Fibroblast of skin of back (primary cell): ENCODE measurements at places on chromosomes 4 and X.

- DNase-seq, result no peak
These were observed 101.5 kb upstream of the UGT8 start for GRCh38 chr4:114497116-114497515.

DNA sequence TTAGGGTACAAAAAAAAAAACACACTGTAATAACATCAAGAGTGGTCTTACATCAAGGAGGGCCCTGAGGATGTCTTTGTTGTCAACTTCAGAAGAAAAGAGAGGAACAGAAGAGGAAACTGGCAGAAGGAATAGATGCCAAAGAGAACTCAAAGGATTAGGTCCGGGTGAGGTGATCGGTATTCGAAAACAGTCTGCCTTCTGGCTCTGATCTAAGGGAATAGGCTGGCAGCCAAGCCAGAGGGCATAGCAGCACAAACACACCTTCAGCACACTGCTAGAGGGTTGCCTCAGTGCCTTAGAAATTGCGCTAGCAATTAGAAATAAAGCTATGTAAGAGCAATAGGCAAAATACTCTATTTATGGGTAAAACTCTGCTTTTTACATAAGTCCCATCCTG, 91.4 kb upstream of the TTC29 start:
- DNase-seq, result no peak

DNA sequence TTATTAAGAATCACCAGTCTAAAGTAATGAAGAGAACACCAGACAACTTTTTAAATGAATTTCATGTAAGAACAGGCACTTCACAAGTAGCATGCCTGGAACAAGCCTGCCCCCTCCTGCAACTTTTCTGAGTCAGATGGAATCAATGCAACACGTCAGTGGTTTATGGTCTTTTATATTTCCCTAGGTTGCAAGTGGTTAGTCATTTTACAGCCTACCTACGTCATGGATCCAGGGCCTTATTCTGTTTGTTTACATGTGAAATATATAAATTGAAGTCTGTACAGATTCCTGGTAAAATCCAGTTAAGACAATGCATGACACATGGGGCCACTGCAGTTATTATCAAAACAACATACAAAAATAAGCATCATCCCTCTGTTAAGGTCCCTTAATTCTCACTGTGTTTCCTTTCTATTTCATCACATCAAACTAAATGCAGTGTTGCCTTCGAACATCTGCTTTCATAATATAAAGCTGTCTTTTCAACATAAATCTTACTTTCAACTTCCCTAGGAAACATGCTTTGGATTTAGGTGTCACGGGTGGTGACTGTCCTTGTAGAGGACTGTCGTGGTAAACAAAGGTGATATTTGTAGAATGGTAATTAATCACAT, 309.3 kb downstream of the FRMPD4 start:
- DNase-seq, result peak; percentile 82

DNA sequence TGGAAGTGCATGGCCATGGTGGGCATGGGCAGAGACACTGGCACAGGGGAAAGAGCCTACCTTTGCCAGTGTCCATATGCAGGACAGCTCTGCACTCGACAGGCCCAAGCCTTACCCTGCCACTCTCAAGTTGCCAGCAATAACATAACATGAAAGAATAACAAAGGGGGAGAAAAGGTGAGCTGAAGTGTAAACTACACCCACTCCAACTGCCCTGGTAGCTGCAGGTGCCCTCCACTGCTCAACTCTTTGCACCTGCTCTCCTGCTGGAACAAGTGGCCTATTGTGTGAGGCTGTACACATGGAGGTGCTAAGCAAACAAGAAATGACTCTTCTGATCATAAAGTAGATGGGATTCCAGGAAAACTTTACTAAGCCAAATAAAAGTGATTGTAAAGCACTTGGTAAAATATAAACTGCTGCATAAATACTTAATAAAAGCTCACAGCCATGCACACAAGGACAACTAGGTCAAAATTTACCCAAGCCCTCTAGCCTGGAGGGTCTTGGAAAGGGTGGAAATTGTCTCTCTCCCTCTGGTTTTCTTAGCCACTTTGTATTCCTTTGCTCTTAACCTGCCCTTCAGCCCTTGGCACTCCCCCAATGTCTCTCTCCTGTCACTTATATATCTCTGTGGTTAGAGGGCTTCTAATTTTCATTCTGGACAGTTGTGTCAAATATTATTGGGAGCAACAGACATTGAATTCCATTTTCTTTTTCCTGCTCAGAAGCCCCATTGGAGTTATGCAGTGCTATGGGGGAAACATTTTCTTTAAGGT, 261.2 kb upstream of the GPC4 start:
- DNase-seq, result no peak

- peak; percentile 70 for DNase-seq
These were observed 8.9 kb upstream of the NAP1L5 start for GRCh38 chr4:88706574-88706973.

DNA sequence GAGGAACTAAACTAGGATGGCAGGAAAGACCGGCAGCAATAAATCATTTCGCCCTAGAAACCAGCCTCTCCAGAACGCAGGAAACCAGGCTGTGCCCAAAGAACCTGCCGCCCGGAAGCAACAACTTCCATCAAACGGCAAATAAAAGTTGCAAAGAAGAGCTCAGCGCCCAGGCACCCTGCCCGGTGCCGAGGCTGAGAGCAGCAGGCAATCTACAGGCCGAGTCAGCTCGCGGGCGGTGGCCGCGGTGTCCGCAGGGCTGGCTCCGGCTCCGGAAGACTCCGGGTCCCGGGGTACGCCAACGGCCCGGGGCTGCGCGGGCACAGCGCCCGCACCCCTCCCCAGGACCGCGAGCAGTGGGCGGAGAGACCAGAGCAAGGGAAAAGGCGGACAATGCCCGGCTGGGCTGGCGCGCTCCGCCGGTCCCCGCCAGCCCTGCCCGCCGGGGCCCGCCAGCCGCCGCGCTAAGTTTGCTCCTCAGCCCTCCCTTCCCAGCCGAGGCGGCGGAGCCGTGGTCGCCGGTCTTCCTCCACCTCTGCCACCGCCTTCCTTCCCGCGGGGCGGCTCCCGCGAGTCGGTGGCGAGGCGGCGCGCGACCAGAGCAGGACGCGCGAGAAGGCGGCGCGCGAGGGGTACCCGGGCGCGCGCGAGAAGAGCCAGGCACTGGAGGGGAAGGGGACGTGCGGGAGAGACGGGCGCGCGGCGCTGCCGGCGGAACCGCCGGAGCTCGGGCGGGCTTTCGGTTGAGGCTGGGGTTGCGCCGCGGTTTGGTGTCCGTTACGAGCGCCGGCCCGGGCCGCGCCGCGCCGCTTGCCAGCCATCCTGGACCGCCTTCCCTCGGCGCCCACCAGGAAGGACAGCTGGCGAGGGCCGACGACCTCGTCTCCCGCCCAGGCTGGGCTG, 733 bp downstream of the FRYL start:
- peak; percentile 65 for DNase-seq

DNA sequence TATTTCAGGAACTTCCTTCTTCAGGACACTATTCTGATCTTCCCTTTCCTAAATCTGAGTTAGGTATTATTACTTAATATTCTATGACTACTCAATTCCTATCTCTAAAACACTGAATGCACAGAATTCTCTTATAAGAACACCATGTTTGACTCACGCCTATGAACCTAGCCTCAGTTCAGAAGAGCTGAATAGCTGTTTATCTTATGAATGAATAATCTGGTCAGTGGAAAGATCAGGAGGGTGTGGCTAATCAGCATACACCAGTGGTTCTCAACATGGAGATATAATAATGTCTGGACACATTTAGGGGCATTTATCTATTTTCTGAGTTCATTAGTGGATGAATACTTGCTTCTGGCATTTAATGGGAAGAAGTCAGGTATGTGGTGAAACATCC, 24.2 kb downstream of the EPHA5 start:
- DNase-seq, result peak; percentile 21

- peak; percentile 68 for DNase-seq
These were observed 43.5 kb downstream of the LHFPL1 start for GRCh38 chrX:112636288-112636687.

DNA sequence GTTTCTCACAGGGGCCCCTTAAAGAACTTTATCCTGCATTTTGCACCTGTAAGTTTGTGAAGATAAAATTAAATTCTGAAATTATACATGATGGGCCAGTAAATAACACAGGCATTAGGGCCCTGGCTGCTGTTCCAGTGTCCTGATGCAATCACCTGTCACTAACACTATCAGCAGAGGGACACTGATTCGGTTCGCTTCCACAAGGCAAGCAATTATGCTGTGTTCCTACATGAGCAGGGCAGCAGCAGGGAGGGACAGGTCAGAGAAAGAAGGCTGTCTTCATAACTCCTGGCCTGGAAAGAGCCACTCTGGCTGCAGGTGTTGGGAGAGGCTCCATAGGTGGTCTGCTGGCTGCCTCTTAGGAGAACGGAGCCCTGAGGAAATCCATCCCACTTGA, 487.3 kb downstream of the MID1IP1 start:
- DNase-seq, result no peak
